ENCODE measurements at places on chromosomes 12 and 14.

DNA sequence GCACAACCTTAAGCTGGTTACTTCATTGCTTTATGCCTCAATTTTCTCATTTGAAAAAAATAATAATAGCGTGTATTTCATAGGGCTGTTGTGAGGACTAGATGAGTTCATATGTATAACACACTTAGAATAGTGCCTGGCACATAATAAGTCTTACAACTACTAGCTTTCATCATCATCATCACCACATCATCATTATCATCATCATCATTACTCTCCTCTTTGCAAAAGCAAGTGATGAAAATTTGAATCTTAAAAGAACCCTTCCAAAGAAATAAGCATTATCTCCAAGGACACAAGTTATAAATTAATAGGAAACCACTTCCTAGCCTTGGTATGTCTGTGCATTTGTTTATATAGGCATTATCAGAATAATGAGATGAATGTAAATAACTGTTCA, 117.0 kb downstream of the ST8SIA1 start:
- DNase-seq: no peak

DNA sequence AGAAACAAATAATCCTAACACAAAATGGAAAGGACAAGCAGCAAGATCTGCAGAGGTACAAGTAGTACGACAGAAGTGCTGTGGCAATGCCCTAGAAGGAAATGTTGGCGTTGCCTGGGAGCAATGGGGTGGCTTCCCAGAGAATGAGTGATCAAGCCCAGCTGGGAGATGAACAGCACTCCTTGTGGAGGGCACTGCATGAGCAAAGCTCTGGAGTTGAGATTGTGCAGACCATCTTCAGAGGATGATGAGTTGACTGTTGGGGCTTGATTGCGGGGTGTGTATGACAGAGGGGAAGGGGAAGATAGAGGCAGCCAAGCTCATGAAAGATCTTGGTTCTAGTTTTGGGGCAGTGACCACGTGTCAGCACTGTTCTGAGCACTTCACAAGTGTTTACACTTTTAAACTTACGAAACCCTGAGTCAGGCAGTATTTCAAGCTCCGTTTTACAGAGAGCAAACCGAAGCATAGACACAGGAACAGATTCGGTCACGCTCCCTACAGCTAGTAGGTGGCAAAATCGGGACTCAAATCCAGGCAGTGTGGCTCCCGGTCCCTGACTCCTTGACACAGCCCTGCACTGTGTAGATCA, 127.2 kb upstream of the LHX5 start:
- no peak for DNase-seq

- no peak for DNase-seq
Observed at GRCh38 chr12:51792417-51792816, 56.1 kb downstream of the FIGNL2 start.

DNA sequence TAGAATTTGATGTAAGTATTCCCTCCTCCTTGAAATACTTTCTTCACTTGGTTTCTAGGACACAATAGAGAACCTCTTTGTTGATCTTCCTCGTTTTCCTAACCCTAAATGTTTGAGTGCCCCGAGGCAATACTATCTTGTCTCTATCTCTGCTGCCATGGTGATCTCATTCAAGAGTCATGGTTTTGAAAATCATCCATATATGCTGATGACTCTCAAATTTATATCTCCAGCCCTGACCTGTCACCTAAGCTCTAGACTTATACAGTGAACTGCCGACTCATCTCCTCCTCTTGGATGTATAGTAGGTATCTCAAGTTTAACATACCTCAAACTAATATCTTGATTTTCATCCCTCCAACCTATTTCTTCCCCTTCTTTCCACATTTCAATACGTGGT, 71.4 kb downstream of the RIC8B start:
- no peak for DNase-seq

GRCh38 chr12:2640709-2641108, 154.1 kb upstream of the FKBP4 start:
- no peak for DNase-seq

- no peak for DNase-seq
Observed at GRCh38 chr14:51442513-51443175, 202.6 kb downstream of the TMX1 start.

GRCh38 chr12:94362653-94363052, 97.0 kb downstream of the CEP83 start:
- no peak for DNase-seq

- DNase-seq: no peak
Observed at GRCh38 chr12:109461846-109462756, 15.0 kb downstream of the KCTD10 start.

DNA sequence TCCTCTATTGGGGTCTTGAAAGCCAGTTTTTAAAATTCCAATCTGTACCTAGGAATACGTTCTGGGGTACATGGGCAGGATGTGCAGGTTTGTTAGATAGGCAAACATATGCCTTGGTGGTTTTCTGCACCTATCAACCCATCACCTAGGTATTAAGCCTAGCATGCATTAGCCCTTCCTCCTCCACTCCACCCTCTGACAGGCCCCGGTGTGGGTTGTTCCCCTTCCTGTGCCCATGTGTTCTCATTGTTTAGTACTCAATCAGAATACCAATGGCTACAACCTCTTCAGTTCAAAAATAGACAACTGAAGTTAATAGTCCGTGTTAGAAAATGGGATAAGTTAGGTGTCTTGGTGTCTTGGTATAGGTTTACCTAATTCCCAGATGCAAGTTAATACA, 3.4 kb downstream of the NTS start:
- no peak for DNase-seq

- no peak for DNase-seq
Observed at GRCh38 chr14:100386121-100386520, 63.0 kb downstream of the SLC25A47 start.

GRCh38 chr12:111846016-111846415, 4.0 kb downstream of the MAPKAPK5 start:
- no peak for DNase-seq

DNA sequence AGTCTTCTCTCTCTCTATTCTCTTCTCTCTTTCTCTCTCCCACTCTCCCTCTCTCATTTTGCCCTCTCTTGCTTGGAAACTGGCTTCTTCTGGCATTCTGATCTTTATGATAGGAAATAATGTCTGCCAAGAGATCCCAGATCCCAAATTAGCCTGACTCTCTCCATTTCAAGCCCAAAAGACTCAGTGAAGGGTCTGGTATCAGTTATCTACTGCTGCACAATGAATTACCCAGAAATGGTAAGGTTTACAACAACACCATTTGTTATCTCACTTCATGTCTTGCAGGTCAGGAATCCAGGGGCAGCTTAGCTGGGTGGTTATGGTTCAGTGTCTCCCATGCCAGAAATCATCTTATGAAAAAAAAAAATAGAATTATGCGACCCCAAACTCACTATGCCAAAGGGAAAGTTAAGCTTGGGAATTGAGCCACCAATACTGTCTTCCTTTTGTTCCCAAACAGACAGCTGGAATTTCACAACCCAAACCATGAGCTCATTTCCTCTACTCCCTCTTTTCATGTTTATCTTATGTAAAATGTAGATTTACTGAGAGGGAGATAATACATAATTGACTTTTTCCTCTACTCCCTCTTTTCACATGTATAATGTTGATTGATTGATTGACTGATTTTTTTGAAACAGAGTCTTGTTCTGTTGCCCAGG, 67.8 kb upstream of the FICD start:
- DNase-seq: no peak

DNA sequence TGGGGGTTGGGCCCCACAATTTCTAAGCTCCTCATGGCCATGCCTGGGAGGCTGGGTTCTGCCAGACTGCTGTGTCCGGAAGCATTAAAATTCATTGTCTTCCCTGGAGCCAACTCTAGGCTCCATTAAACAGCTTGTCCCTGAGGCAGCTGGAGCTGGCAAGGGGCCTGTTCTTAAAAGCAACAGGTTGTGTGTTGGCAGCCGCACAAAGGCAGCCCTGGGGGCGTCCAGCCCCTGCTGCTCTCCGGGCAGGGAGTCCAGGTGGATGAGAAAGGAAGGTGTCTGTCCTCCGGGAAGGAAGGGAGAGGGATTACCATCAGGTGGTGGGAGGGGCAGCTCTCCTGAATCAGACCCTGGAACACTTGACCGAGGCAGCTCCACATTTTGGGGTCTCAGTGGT, 98.9 kb downstream of the CHST11 start:
- DNase-seq: no peak

DNA sequence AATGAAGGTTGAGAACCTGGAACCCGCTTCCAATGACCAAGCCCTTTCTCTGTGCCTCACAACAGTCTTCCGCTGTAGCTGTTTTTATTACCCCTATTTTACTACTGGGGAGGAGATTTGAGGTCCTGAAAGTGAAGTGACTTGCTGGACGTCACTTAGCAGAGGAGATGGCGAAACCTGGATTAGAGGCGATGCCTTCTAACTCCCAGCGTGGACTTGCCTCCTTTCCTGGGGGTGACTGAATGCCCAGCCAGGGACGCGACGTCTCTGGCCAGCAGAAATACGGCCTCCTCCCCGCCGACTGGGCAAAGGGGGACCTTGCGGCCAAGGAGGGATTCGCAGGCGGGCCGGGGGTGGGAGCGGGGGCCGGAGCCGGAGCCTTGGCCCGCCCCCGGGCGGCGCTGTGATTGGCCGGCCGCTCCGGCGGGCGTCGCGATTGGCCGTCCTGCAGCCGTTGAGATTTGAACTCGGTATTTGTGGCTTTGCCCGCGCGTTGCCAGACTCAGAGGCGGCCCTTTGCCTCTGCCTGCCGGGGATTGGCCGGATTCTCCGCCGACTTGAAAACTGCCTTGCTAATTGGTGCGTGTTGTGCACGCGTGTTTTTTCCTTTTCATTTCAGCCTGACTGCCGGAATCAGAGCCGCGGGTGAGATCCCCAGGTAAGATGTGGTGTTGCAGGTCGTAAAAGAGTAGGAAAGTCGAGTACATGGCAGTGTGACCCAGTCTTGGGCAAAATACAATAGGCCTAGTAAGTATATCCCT, at the start of gene NCAPD2:
Gene NCAPD2, plus strand, starts transcription at position 606 of the 761 bp plus-strand sequence. CDS start 997 bp downstream, outside the sequence.
- peak; percentile 98 for DNase-seq

Data from Jurkat, Clone E6-1 (cell line).